ENCODE measurements at places on chromosomes 2 and 18. TPM values are rescaled to one million over a fixed set of nuclear protein-coding genes. Genes with fewer than 3 reads are reported as not detected.

GRCh38 chr2:102139851-102140250, 2.7 kb upstream of the IL1R1 start:
- peak overlapping the region; percentile 89 for H3K27ac ChIP-seq
- no peak for DNase-seq
- peaks cover 63% of the 10 kb centered on the region for H3K36me3 ChIP-seq
- H3K27me3 ChIP-seq = peaks cover 27% of the 10 kb centered on the region
- peaks cover 65% of the 10 kb centered on the region for H3K4me1 ChIP-seq

DNA sequence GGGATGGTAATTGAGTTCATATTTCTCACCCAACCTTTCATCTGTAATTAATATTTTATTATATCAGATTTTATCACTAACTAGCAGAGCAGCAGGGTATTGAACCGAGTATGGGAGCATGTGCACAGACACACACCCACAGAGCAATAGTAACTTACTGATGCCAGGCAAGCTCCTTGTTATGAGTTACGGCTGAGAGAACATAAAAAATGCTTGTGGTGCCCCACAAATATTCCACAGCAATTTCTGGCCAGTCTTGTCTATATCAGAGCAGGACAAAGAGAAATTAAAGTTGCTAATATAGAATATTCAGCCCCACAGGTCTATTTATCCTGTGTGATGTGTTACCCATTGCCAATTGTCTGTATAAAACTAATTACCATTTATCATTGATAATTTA, 501.8 kb upstream of the RAB12 start:
- H3K27me3 ChIP-seq = no peaks in the 10 kb centered on the region
- H3K27ac ChIP-seq = no peak overlapping the region
- no peak for DNase-seq
- H3K4me3 ChIP-seq = no peak overlapping the region
- H3K4me1 ChIP-seq = no peaks in the 10 kb centered on the region

- H3K27ac ChIP-seq = no peak overlapping the region
- H3K4me3 ChIP-seq = no peak overlapping the region
- H3K27me3 ChIP-seq = peaks cover 21% of the 10 kb centered on the region
- peaks cover 34% of the 10 kb centered on the region for H3K4me1 ChIP-seq
Observed at GRCh38 chr2:217220228-217221013, 360.6 kb upstream of the TNP1 start.

Gene EFEMP1
- not detected for total RNA-seq

DNA sequence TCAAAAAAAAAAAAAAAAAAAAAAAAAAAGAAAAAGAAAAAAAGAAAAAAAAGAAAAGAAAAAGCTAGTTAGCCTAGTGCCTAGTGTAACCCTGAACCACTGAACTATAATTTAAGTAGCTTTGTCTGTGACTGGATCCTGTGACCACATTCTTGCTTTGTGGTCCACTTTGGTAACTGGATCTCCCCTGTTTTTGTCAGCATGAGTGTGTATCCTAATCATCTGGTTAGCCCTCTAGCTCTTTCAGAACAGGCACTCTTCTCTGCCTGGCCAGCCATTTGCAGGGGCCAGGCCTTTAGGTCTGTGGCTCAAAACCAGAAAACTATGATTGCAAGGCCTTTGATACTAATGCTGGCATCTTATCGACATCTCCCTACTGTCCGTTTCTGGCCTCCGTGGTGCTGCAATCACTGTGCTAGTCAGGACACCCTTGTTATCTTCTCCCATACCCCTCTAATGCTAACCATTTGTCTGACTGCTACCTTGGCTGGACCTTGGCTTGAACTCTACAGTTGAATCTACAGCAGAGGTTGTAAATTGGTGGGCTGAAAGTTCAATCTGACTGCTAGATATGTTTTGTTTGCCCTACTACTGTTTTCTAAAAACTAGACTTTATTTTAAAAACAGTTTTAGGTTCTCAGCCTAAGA, 40.5 kb downstream of the RBKS start:
- H3K27me3 ChIP-seq = no peaks in the 10 kb centered on the region
- H3K36me3 ChIP-seq = no peaks in the 10 kb centered on the region
- H3K4me3 ChIP-seq = no peak overlapping the region
- no peak overlapping the region for H3K27ac ChIP-seq

- H3K36me3 ChIP-seq = peaks cover 60% of the 10 kb centered on the region
- H3K27me3 ChIP-seq = no peaks in the 10 kb centered on the region
- no peak overlapping the region for H3K27ac ChIP-seq
- peak; percentile 32 for DNase-seq
- peaks cover 44% of the 10 kb centered on the region for H3K4me1 ChIP-seq
Observed at GRCh38 chr2:27636766-27637165, 7.9 kb downstream of the GPN1 start.

Gene GALNT14
- total RNA-seq = 0.48 TPM

DNA sequence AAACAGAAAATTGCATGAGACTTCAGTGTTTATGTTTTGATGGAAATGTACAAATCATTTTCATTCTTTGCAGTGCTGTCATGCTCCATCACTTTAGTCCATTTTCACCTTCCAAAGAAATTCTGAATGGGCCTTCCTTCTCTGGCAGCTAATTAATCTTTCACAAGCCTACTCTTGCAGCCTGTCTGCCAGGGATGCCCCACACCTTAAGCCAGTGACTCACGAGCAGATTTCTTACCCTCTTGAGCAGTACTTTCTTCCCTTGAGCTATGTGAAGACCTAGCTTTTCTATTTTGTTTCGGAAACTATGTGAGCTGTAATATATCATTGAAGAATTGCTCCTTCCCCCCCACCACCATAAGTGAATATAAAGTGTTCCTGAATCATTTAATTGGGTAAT, 404.3 kb upstream of the VWC2L start:
- H3K4me3 ChIP-seq = no peak overlapping the region
- no peak overlapping the region for H3K27ac ChIP-seq
- no peaks in the 10 kb centered on the region for H3K36me3 ChIP-seq
- H3K4me1 ChIP-seq = no peaks in the 10 kb centered on the region
- DNase-seq = no peak

DNA sequence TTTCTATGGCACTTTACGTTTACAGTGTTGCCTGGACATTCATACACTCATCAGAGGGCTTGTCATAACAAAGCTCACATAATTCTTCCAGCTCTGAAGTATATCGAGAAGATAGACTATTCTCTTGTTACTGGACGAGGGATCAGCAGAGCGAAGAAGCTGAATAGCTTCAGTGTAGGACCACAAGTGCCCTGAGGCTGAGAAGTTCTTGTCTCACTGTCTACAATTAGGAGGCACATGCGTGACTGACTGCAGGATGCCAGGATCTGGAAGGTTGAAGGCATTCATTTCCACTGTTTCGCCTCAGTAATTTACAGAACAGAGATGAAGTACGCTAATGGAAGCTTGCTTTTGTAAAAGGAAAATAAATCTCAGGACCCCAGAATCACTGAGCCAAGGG, 9.6 kb downstream of the SH3YL1 start:
- no peak overlapping the region for H3K4me3 ChIP-seq
- H3K36me3 ChIP-seq = peaks cover 14% of the 10 kb centered on the region
- no peak overlapping the region for H3K27ac ChIP-seq
- DNase-seq = no peak

DNA sequence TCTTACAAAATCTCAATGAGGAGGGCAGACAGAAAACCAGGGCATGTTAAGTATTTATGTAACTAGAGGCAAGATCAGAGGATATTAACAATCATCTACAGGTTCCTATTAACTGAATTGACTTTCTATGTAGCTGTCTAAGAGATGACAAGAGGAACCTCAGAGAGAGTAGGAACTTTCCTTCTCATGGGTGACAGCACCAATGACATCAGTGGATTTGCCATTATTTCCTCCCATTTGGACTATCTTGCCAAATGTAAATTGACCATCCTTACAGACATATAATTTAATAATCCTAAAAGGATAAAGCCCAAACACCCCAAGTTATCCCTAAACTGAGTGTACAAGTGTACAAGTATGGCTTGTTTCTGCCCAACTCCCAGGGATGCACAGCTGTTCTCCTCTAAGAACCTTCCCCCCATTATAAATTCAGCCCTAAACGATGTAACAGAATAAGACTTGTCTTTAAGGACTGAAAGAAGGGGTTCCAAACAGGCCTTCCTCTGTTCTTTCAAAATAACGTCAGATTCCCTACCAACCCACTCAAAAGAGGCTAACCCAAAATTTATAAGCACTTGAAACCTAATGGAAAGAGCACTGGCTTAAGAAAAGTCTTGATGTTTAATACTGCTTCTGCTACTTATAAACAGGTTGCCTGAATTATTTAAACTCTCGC, 73.4 kb upstream of the CHAC2 start:
- no peaks in the 10 kb centered on the region for H3K27me3 ChIP-seq
- no peak overlapping the region for H3K27ac ChIP-seq
- H3K4me1 ChIP-seq = peaks cover 4% of the 10 kb centered on the region

GRCh38 chr2:43605079-43605655, 9.3 kb upstream of the THADA start:
- no peak overlapping the region for H3K4me3 ChIP-seq
- H3K4me1 ChIP-seq = peaks cover 4% of the 10 kb centered on the region
- H3K27me3 ChIP-seq = no peaks in the 10 kb centered on the region

DNA sequence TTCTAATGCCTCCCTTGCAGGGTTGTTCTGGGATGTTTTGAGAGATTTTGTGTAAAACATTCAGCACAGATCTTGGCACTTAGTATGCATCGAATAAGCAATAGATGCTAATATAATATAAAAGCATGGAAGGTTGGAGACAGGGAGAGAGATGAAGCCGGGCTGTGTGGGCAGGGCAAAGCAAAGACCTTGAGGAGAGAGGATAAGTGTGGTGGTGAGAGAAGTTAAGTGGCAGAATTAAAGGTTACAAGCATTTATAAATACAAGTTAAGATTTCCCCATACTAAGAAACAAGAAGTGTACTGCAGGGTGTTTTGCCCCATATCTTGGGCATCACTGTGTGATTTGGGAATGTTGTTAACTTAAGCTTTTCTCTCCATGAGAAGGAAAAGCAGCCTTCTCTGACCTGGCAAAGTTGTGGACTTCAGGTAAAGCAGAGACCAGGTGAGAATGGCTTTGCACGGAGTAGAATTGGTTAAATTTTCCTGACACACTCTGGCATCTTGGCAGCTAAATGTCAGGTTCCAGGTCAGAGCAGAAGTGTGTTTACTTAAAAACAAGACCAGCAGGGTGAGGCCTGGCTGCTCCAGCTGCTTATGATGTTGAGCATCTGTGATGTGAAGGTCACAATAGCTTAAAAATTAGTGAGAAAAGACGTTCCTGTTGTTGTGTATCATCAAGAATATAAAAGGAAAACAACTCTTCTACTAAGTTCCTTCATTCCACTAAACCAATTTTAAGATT, 288.5 kb upstream of the HNMT start:
- no peaks in the 10 kb centered on the region for H3K4me1 ChIP-seq
- no peak for DNase-seq
- no peak overlapping the region for H3K27ac ChIP-seq

DNA sequence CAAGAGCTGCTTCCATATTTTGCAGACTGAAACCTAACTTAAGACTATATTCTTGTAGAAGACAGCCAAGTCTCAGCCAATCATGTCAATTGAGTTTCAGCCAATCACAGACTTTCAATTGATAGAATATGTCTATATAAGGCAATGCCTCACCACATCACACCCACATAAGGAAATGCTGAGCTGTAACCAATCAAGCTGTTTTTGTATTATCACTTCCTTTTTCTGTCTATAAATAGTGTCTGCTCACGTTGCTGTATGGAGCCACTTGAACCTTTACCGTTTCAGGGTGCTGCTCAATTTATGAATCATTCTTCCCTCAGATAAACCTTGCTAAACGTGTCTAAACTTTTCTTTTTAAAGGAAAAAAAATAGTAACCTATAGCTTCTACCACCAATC, 1554.4 kb upstream of the LRRTM1 start:
- H3K36me3 ChIP-seq = no peaks in the 10 kb centered on the region
- DNase-seq = no peak
- no peak overlapping the region for H3K27ac ChIP-seq
- H3K4me1 ChIP-seq = no peaks in the 10 kb centered on the region
- H3K27me3 ChIP-seq = no peaks in the 10 kb centered on the region

GRCh38 chr2:38660282-38660681, 5.6 kb upstream of the GALM start:
- H3K4me1 ChIP-seq = peaks cover 45% of the 10 kb centered on the region
- H3K27ac ChIP-seq = no peak overlapping the region
- H3K36me3 ChIP-seq = peaks cover 4% of the 10 kb centered on the region
- no peak overlapping the region for H3K4me3 ChIP-seq
- no peaks in the 10 kb centered on the region for H3K27me3 ChIP-seq

GRCh38 chr18:69626643-69627242, 226.1 kb downstream of the DOK6 start:
- H3K27me3 ChIP-seq = peaks cover 1% of the 10 kb centered on the region
- no peaks in the 10 kb centered on the region for H3K36me3 ChIP-seq
- DNase-seq = no peak
- H3K4me3 ChIP-seq = no peak overlapping the region

GRCh38 chr2:197255543-197255942, 55.0 kb downstream of the ANKRD44 start:
- peak overlapping the region; percentile 75 for H3K4me3 ChIP-seq
- H3K27me3 ChIP-seq = no peaks in the 10 kb centered on the region
- H3K36me3 ChIP-seq = peaks cover 18% of the 10 kb centered on the region
- H3K27ac ChIP-seq = peak overlapping the region; percentile 96

Gene CD28
- total RNA-seq = 175 TPM

- H3K4me1 ChIP-seq = no peaks in the 10 kb centered on the region
- no peak overlapping the region for H3K27ac ChIP-seq
Observed at GRCh38 chr2:217858519-217859491, 144.0 kb downstream of the TNS1 start.

Gene KIF5C
- total RNA-seq = 13.5 TPM

Gene NGEF
- 2.0 TPM for total RNA-seq

GRCh38 chr2:38016219-38016618, 59.7 kb downstream of the CYP1B1 start:
- H3K36me3 ChIP-seq = no peaks in the 10 kb centered on the region
- no peak overlapping the region for H3K27ac ChIP-seq
- DNase-seq = no peak
- no peaks in the 10 kb centered on the region for H3K4me1 ChIP-seq
- H3K27me3 ChIP-seq = no peaks in the 10 kb centered on the region

- H3K36me3 ChIP-seq = peaks cover 45% of the 10 kb centered on the region
- no peak for DNase-seq
- H3K4me3 ChIP-seq = no peak overlapping the region
- peak overlapping the region; percentile 59 for H3K27ac ChIP-seq
Observed at GRCh38 chr2:171102802-171103201, 57.9 kb downstream of the TLK1 start.

DNA sequence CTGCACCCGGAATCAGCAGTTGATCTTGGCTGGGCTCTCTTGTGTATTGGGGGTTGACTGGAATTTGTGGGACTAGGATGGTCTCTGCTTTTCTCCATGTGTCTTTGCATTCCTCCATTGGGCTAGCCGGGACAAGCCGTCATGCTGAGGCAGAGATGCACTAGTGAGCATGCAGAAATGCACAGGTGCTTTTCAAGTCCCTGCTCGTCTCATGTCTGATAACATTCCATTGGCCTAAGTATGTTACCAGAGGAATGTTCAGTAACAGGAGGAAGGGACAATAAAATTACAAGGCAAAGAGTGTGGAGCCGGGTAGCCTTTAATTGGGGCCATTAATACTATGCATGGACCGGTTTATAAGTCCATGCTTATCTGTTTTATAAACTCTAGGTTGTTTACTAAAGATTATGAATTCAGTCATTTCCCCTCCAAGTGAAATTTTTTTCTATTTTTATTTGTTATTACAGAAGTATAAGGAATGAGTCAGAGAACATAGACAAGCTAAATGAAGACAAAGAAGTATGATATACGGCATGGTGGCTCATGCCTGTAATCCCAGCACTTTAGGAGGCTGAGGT, 24.4 kb upstream of the AAK1 start:
- peaks cover 10% of the 10 kb centered on the region for H3K4me1 ChIP-seq
- no peaks in the 10 kb centered on the region for H3K27me3 ChIP-seq
- DNase-seq = no peak
- no peak overlapping the region for H3K27ac ChIP-seq
- no peak overlapping the region for H3K4me3 ChIP-seq

Gene DPYSL5
- total RNA-seq = 0.09 TPM
